ENCODE measurements at places on chromosomes 7 and 10. TPM values are rescaled to one million over a fixed set of nuclear protein-coding genes. Genes with fewer than 3 reads are reported as not detected.

GRCh38 chr7:151104411-151105235, 18.3 kb downstream of the AGAP3 start:
- H3K27ac ChIP-seq, result no peak overlapping the region
- no peaks in the 10 kb centered on the region for H3K36me3 ChIP-seq
- no peaks in the 10 kb centered on the region for H3K4me1 ChIP-seq
- DNase-seq, result no peak
- no peaks in the 10 kb centered on the region for H3K27me3 ChIP-seq

DNA sequence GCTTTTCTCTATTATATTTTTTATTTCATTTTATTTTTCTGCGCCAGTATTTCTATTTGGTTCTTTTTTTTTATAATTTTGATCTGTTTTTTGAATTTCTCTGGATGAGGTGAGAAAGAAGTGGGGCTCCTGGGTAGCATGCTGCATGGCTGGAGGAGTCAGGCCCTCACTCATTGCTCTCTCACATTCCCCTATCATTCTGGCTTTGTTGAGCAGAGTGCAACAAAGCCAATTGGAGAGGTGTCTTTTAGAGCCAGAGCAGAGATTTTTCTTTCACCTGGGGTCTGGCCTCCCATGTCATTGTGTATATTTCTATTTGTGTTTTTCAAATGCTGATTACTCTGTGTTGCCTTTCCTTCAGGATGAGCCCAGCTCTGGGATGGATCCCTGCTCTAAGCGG, 330.0 kb upstream of the CDC14C start:
- no peak for DNase-seq
- H3K27me3 ChIP-seq, result no peaks in the 10 kb centered on the region
- no peak overlapping the region for H3K27ac ChIP-seq
- H3K4me3 ChIP-seq, result no peak overlapping the region
- H3K4me1 ChIP-seq, result no peaks in the 10 kb centered on the region
- H3K36me3 ChIP-seq, result no peaks in the 10 kb centered on the region

DNA sequence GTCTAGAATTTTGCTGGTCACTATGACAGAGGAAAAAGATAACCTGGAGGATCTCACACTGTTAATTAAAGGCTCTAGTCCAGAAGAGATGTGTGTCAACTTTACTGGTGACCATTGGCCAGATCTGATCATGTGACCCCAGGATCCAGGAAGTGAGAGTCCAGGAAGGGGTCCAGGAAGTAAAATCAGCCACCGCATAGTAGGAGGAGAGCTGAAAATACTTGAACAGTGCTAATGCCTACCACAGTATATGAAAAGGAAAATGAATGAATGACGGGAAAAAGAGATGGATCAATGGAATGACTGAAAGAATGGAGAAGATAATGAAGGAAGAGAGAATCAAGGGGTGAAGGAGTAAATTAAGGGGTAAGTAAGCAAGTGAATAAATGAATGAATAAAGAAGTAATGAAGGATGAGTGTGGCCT, 415.3 kb downstream of the RPS24 start:
- DNase-seq, result no peak
- H3K27ac ChIP-seq, result no peak overlapping the region
- H3K4me1 ChIP-seq, result no peaks in the 10 kb centered on the region
- no peaks in the 10 kb centered on the region for H3K27me3 ChIP-seq
- no peaks in the 10 kb centered on the region for H3K36me3 ChIP-seq
- H3K4me3 ChIP-seq, result no peak overlapping the region

The PLXDC2 gene
- total RNA-seq, result 83.6 TPM

DNA sequence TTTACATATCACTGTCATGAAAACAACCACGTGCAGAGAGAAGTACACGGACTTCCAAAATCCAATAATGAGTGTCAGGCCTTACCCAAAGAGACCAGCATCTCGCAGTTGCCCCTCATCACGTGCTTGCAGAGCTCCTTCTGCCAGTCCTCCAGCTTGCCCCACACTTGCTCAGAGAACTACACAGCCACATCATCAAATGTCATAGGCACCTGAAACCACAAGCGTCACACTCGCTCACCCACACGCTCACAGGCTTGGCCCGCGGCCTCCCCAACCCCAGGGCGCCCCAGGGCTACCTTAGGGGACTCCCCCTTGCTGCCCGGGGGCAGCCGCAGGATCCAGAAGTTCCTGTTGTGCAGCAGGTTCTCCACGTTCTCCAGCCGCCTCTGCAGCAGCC, 123.4 kb upstream of the ZNF746 start:
- peaks cover 8% of the 10 kb centered on the region for H3K4me1 ChIP-seq
- peaks cover 13% of the 10 kb centered on the region for H3K36me3 ChIP-seq
- H3K27me3 ChIP-seq, result no peaks in the 10 kb centered on the region
- no peak for DNase-seq
- no peak overlapping the region for H3K27ac ChIP-seq
- H3K4me3 ChIP-seq, result no peak overlapping the region

All from prostate gland (tissue), 2 donors.